ENCODE measurements at places on chromosomes 2 and 18.

- no peak for DNase-seq
Observed at GRCh38 chr18:63819786-63820185, 44.6 kb downstream of the SERPINB7 start.

GRCh38 chr2:238719641-238720040 is 128.2 kb upstream of the TWIST2 start:
- DNase-seq, result no peak

DNA sequence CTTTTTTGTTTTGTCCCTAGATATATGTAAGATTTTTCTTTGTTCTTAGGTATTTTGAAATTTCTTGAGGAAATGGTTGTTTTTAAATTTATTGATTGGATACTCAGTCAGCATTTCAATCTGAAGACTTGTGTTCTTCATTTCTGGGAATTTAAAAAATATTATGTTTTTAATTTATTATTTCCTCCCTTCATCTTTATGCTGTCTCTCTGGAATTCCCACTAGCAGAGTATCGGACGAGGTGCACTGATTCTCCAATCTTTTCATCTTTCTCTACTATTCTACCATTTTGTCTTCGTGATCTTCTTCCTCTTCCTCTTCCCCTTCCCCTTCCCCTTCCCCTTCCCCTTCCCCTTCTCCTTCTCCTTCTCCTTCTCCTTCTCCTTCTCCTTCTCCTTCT is 12.3 kb downstream of the SCTR start:
- no peak for DNase-seq

DNA sequence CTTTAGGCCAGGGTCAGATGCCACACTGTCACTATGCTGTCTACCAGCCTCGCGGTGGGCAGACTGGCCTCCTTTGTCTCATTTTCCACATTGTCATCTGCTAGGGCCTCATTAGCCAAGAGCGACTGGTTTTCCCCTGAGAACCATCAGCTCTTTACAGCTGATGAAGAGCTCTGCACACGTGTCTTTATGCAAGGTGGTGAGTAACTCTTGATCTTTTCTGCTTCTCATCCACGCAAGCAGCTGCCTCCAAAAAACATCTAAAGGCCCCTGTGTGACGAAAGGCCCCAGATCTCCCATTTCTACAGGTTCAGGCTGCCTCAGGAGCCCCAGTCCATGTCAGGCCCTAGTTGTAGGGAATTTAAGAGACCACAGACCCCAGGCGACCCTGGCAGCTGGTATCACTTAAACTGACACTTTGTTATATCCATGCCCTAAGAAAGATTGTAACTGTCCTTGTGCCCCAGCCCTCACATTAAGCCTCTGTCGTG is 52.9 kb downstream of the DPYSL5 start:
- no peak for DNase-seq

DNA sequence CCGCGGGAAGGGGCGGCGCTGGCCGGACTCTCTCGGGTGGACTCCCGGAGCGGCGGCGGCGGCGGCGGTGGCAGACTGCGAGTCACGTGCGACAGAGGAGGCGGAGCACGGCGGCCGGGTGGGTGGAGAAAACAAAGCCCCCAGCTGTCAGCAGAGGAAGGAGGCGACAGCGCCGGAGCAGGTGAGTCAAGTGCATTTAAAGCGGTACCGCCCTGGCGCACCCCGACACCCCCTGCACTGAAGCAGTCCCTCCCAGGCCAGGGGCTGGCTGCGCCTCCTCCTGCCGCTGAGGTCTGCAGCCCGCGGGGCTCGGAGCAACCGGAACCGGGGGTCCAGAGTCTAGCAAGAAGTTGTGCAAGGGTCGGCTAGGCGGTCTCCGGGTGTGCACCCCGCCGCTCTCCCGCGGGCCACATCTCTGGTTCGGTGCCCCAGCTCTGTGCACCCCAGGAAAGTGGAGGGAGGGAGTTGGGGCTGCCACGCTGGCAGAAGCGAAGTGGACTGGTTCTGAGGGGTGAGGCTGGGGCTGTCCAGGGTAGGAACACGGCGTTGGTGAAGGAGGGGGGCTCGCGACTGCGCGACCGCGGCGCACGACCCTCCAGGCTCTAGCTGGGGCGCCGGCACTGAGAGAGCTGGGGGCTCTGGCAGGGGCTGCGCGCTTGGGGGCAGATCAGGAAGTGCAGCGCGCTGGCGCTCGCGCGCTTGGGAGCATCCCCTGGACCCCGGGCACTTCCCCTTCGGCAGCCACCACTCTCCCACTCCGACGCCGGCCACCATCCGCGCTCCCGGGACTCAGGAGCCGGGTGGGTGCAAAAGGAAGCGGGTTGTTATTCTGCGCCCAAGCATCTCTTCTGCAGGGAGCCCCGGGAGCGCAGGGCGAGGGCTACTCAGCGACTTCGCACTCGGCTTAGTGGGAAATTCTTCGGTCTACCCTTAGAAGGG is 64.0 kb upstream of the MAPRE2 start:
- DNase-seq, result peak; percentile 88

All from activated CD8-positive, alpha-beta memory T cell treated with anti-CD3 and anti-CD28 coated beads, Interleukin-2, amount 50 U/mL, for 4 hours (primary cell).